ENCODE measurements at places on chromosomes 4 and X.
A peak's percentile ranks its signal among the peaks of the same experiment; 100 is the strongest.

- no peak for DNase-seq
Measured at GRCh38 chr4:19880206-19880605, 371.5 kb upstream of the SLIT2 start.

- no peak for DNase-seq
Measured at GRCh38 chr4:4810092-4810774, 49.2 kb upstream of the MSX1 start.

DNA sequence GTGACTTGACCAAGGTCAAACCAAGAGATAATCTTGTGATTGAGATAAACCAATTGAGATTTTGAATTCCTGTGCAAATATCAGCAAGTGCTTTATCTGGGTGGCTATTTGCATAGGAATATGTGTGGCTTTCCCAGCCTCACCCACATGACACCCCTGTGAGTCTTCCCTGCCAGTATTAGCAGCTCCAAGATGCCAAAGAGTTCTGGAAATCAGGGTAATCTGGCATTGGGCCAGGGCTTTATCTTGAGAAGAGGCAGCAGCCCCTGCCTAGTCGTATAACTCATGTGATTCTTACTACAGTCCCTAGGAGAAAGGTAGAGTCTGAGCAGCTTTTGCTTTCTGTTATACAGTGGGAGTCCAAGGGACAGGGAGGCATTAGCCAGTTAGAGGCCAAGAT is 87.7 kb downstream of the RLIM start:
- DNase-seq, result no peak

GRCh38 chr4:40434126-40434687 is 99.1 kb downstream of the CHRNA9 start:
- no peak for DNase-seq

DNA sequence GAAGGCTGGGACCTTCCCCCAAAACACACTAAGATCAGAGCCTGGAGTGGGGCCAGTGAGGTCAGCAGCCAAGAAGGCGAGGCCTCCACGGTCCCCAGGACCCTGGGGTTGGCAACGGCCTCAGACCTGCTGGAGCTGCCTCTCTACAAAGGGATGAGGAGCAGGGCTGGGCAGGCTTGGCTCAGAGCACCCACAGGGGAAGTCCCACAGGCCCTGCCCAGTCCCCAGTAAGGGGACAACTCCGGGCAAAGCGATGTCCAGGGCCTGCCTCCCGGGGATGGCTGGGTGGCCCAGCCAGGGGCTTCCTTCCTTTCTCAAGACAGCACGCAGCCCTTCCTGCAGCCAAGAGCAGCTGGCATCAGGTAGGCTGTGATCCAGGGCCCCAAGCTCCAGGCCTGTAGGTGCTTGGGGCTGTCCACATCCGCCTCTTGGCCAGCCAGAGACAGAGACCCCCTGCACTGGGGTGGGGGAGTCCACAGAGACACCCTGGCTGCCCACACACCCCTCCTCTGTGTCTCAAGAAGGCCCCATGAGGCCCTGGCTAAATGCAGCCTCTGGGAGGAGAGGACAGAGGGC is 5.7 kb downstream of the MXD4 start:
- no peak for DNase-seq

DNA sequence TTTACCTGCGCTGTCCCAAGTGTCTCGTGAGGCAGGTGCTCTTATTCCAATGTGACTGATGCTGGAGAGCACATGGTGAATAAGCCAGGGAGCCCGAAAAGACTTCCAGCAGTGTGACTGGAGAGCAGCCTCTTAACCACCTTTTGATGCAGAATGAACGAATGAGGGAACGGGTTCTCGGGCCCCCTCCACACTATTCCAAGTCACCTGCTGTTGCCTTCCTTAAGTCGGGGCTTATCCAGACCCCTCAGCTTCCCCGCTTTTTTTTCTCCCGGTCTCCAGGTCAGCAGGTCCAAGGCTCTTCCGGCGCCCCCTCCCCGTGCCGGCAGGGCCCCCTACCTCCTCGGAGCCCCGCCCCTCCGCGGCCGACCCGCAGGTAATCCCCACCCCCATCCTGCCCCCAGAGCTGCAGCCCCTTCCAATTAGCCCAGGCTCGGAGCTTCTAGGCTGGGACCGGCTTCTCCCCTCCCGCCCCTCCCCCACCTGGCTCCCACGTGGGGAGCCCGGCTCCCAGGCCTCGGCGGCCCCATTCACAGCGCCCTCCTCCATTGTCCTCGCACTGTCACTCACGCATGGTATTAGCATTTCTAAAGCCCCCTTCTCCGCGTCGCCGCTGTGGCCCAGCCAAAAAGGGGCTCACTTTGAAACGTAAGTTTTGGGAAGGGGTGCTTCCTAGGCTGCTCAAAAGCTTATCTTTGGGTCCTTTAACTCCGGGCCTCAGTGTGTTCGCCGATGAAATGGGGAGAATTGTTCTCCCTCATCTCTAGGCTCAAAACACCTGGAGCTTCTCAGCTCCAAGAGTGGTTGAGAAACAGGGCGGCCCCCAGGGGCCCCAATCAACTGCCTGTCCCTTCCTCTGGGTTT is 56.2 kb upstream of the PJA1 start:
- DNase-seq, result no peak

- no peak for DNase-seq
Measured at GRCh38 chrX:107766470-107767150, 9.0 kb downstream of the TSC22D3 start.

- DNase-seq, result no peak
Measured at GRCh38 chr4:89048906-89049601, 7.9 kb downstream of the FAM13A start.

GRCh38 chr4:138938366-138938690 is 77.3 kb upstream of the NOCT start:
- DNase-seq, result peak; percentile 65

DNA sequence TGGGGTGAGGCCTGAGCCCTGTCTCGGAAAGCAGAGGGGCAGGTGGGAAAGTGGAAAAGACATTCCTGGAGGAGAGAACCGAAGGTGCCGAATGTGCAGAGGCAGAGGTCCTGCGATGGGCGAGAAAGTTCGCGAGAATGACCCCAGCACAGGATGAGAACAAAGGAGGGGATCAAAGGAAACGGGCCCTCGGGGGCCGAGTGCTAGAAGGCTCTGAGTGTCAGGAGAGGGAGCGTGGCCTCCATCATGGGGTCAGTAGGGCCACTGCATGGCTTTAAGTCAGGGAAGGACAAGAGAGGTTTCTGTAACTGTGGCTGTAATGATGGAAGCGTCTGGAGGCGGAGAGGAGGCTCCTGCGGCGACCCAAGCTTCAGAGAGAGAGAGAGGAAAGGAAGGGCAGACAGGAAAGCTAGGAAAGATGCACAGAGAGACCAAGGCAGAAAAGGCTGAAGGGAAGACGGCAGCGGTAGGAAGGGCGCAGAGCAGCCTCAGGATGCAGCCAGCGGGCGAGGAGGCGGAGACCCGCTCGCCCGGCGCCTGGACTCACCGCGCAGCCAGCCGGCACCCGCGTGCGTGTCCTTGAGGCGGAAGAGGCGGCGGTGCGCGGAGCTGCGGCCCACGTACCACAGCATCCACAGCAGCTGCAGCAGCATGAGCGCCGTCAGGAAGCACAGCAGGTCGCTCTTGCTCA is 669 bp downstream of the OTOP1 start:
- DNase-seq, result no peak

DNA sequence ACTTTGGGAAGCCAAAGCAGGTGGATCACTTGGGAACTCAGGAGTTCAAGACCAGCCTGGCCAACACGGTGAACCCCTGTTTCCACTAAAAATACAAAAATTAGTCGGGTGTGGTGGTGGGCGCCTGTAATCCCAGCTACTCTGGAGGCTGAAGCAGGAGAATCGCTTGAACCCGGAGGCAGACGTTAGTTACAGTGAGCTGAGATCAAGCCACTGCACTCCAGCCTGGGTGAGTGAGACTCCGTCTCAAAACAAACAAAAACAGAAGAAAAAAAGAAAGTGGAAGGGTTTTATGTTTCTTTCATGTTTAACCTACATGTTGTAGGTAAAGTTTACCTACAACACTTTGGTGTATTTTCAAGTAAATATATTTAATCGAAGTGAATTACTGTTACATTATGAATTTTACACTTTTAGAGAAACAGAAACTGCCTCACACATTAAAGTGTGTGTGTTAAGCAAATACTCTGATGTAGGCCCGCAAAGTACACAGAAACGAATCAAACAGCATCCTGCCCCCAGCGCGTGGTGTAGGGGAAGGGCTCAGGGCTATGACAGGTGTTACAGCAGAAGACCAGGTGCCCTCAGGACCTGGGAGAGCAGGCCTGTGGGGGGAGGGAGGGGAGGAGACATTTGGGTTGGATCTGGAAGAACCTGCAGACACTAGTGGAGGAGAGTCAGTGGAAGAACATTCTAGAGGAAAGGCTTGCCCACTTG is 39.0 kb downstream of the PTTG2 start:
- no peak for DNase-seq

- DNase-seq, result no peak
Measured at GRCh38 chr4:126853715-126854114, 779.0 kb upstream of the INTU start.

- no peak for DNase-seq
Measured at GRCh38 chrX:50799531-50799961, 14.4 kb downstream of the SHROOM4 start.

GRCh38 chr4:23934915-23935314 is 45.1 kb upstream of the PPARGC1A start:
- DNase-seq, result no peak

DNA sequence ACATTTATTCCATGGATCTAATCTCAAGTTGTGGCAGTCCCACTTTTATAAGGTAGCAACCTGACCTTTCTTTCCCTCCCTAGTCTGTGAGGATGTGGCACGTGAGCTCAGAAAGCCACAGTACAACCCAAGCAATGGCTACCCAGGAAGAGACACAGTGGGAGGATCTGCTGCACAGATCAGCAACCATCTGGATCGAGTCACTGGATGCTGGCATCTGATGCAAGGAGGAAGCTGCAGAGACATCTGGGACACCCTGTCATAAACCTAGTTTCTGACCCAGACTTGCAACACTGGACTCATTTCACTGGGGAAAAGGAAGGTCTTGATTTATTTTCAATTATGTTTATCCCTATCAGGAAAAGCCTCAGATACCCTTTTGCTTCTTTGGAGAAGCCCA is 327.1 kb downstream of the PAPSS1 start:
- DNase-seq, result no peak

DNA sequence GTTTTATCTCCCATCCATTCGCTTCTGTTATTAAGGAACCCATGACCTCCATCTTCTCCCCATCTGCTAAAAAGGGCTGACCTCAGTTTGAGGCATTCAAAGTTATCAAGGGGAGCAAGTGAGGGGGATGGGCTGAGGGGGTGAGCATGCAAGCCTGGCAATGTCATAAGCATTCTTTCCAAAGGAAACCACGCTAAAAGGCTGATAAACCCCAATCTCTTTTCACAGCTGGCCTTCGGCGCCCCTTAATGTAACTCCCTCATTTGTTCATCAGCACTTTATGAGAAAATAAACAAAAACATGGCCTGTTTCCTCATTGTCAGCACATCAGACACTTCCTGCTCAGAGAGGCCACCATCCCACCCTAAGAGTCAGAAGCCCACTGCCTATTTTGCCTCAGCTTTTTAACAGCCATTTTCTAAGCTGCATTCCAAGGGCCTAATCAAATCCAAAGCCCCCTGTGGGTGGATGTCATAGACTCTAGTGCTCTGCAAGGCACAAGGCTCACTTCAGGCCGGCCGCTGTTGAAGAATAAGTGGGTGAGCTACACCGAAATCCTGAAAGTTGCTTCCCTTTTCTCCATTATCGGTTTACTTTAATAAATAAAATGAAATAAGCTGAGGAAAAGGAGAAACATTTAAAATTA is 92.0 kb upstream of the SRD5A3 start:
- DNase-seq, result no peak

- DNase-seq, result no peak
Measured at GRCh38 chrX:42442745-42443144, 335.2 kb downstream of the PPP1R2C start.

DNA sequence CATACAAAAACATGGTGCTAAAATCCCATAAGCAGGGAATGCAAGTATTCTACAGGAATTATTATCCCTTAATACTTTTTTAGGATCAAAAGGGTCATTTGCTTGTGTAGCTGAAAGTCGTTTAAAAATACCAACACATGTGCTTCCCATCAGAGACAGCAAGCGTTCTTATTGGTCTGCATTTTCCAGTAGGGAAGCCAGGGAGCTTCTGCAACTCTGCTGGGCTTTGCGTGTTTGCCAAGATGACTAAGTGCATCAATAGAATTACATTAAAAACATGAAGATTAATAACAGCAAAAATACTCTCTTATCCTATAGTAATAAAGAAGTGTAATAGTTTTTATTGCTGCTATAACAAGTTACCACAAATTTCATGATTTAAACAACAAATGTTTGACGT is 111.2 kb downstream of the QDPR start:
- DNase-seq, result no peak

DNA sequence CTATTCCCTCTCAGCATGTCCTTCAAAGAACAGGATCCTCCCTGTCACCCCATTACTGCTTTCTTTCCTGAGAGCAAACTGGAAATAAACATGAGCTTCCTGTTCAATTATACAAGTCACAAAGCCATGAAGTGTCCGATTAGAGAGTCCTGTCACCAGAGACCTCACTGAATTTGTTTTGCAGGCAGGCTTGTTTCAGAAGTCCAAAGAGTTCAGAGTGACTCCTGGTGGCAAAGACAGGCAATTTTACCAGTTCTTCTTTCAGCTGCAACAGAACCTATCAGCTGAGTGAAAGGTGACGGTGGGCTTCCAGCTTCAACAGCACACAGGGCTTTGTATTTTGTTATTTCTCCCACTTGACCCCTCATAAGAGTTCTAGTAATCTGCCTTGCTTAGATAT is 6.4 kb downstream of the ELK1 start:
- DNase-seq, result no peak

GRCh38 chrX:46130247-46130646 is 415.0 kb downstream of the ZNF674 start:
- DNase-seq, result peak; percentile 0

DNA sequence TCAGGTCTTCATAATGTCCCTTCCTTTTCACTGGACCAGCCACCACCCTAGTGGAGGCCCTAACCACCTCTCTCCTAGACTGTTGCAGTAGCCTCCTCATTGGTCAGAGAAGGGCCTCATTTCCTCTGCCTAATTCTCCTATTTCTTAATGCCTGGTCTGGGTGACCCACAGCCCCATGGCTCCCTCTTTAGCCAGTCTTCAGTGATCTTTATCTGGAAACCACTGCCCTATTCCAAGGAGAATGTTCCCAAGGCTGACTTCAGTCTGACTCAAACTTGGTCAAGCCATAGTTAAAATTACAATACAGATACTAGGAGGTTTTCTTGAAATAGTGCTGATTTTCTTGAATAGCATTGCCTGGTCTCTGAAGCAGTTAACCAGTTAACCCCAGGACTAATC is 53.6 kb upstream of the PRPS1 start:
- DNase-seq, result no peak

- DNase-seq, result no peak
Measured at GRCh38 chrX:17680732-17681413, 56.4 kb upstream of the SCML1 start.

GRCh38 chr4:120821029-120821428 is 101.5 kb downstream of the PRDM5 start:
- no peak for DNase-seq

- no peak for DNase-seq
Measured at GRCh38 chr4:15653864-15654592, 1.1 kb downstream of the FBXL5 start.

- DNase-seq, result no peak
Measured at GRCh38 chr4:39888541-39888940, 89.2 kb downstream of the PDS5A start.

- DNase-seq, result no peak
Measured at GRCh38 chrX:66731398-66731797, 92.5 kb upstream of the EDA2R start.
